ENCODE measurements at places on chromosomes 2 and 18.

- no peak overlapping the region for H3K27ac ChIP-seq
- no peaks in the 10 kb centered on the region for H3K36me3 ChIP-seq
- no peak overlapping the region for H3K4me3 ChIP-seq
- H3K27me3 ChIP-seq = no peaks in the 10 kb centered on the region
- DNase-seq = no peak
Measured at GRCh38 chr2:189719571-189719970, 43.0 kb downstream of the OSGEPL1 start.

GRCh38 chr2:231861288-231861931 is 64.8 kb downstream of the NPPC start:
- no peaks in the 10 kb centered on the region for H3K4me1 ChIP-seq
- no peaks in the 10 kb centered on the region for H3K36me3 ChIP-seq
- DNase-seq = no peak
- peaks cover 20% of the 10 kb centered on the region for H3K27me3 ChIP-seq
- no peak overlapping the region for H3K4me3 ChIP-seq

- H3K4me1 ChIP-seq = peaks cover 2% of the 10 kb centered on the region
- H3K4me3 ChIP-seq = no peak overlapping the region
- DNase-seq = no peak
- H3K36me3 ChIP-seq = no peaks in the 10 kb centered on the region
Measured at GRCh38 chr2:120919771-120920453, 184.2 kb downstream of the GLI2 start.

DNA sequence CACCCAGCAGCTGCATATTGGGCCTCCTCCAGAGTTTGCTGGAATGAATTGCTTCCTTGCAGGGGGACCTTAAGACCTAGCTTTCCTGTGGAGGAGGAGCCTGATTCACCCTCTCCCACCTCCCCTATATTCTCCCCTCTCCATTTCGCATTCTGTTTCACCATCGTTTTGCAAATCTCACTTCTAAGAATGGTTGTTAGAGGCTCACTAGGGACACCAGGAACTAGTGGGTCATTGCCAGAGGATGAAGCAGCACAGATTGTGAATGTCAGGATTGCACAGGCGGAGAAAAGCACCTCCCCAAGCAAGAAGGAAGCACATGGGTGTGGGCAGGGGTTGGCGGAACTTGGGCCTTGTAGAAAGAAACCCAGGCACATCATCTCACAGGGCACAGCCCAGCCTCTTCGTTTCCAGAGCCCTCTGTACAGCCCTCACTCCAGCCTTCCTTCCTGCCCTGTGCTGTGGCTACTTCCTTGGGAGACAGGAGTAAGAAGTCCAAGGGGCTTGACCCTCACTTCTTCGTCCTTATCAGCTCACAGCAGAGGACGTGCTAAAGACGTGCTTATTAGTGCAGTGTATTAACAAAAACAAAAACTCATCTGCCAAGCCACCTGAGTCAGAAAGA is 63.4 kb downstream of the TACR1 start:
- H3K4me3 ChIP-seq = no peak overlapping the region
- DNase-seq = no peak
- peaks cover 5% of the 10 kb centered on the region for H3K27me3 ChIP-seq
- H3K4me1 ChIP-seq = no peaks in the 10 kb centered on the region

DNA sequence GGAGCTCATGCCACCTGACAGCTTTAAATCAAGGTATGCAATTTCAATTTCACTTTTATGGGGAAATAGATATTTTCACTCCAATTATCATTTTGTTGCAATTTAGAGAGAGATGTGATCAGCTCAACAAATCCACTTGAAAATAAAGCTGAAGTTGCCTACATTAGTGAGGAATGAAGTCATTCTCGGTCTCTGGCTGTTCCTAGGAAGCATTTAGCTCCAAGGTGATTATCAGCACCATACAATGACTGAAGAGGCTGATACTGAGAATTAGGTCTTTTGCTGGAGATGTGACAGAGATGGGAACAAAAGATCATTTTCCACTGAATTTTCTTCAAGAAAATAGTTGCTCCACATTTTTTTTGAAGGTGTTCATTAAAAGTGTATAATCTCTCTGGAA is 1303.7 kb downstream of the DPP10 start:
- H3K4me3 ChIP-seq = no peak overlapping the region
- DNase-seq = no peak

DNA sequence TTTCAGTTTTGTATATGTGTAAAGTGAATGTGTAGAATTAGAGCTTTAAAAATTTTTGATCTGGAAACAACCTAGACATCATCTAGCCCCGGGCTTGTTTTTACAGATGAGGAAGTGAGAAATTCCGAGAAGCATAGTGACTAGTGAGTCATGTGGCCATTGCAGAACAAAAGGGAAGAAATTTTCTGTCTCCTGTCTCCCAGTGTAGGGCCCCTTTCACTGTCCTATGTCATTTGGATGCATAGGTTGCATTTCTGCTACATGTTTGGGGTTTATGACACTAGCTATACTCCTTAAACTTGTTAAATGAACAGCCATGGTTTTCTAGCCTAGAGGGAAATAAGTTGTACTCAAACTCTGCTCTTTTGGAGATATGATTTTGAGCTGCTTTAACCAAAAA is 84.6 kb downstream of the PLCL1 start:
- peaks cover 43% of the 10 kb centered on the region for H3K4me1 ChIP-seq
- peak overlapping the region; percentile 93 for H3K27ac ChIP-seq
- peak overlapping the region; percentile 31 for H3K4me3 ChIP-seq
- no peaks in the 10 kb centered on the region for H3K36me3 ChIP-seq
- H3K27me3 ChIP-seq = no peaks in the 10 kb centered on the region

DNA sequence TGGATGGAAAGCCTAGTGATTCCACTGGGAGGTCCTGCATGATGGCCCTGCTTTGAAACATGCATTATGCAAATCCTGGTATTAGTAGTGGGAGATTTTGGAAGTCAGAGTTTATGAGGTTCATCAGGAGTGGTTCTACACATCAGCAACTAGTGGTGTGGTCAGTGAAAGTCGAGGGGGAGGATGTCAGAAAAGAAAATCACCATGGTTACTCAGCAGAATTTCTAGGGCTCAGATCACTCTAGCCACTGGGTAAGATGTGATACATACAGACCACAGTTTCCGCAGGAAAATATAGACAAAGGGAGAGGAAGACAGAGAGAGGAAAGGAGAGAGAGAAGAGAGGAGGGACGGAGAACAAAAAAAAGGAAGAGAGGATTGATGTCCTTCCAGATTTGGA is 2100.7 kb upstream of the PIK3C3 start:
- H3K4me3 ChIP-seq = no peak overlapping the region
- H3K36me3 ChIP-seq = no peaks in the 10 kb centered on the region
- H3K27ac ChIP-seq = no peak overlapping the region
- H3K27me3 ChIP-seq = no peaks in the 10 kb centered on the region
